ENCODE measurements at places on chromosomes 11 and 22.

GRCh38 chr11:94308024-94308423 lies 3.6 kb downstream of the IZUMO1R start:
- DNase-seq: no peak

DNA sequence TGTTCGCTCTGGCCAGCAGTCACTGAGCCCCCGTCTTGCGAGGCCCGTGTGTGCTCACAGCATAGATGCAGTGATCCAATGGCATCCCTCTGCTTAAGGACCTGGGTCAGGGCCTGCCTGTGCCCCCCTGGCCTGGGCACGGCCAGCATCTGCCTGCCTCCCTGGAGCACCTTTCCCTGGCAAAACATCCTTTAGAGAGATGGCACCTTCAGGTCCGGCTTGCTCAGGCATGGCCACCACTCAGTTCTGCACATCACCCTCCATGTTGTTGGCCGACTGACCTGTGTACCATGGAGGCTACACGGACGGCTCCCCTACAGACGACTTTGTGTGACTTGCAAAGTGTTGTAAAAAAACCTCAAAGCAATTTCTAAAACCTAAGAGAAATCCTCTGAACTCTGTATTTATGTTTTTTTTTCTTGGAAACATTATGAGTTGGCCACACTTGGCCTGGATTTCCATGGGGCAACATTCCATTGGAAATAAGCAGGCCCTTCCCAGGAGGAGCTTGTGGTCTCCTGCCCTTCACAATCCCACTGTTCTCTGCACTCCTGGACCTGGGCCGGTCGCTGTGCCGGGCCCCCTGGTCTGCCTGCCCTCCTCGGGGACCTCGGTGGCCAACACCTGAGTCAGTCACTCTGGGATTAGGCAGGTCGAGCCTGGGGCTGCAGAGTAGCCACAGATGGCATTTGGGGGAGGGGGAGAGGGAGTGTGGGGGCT lies 592.4 kb downstream of the TBC1D22A start:
- DNase-seq: no peak

DNA sequence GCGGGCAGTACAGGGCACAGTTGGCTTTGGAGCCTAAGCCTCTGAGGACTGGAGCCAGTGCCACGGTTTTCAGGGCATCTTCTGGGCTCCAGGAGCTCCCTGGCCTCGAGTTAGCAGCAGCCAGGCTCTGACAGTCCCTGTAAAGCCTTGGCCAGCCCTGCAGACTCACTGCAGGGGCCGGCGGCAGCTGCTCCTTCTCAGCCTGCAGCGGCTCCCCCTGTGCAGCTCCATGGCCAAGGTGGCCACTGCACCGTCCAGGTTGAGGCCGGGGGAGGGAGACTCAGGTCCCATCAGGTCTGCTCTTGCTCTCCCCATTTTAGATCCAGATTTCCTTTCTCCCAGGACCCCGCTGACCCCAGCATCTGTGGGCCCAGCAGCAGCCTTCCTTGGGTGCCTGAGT lies 1461.1 kb downstream of the BRD1 start:
- no peak for DNase-seq

GRCh38 chr11:132337819-132338416 lies 967.5 kb downstream of the NTM start:
- no peak for DNase-seq

DNA sequence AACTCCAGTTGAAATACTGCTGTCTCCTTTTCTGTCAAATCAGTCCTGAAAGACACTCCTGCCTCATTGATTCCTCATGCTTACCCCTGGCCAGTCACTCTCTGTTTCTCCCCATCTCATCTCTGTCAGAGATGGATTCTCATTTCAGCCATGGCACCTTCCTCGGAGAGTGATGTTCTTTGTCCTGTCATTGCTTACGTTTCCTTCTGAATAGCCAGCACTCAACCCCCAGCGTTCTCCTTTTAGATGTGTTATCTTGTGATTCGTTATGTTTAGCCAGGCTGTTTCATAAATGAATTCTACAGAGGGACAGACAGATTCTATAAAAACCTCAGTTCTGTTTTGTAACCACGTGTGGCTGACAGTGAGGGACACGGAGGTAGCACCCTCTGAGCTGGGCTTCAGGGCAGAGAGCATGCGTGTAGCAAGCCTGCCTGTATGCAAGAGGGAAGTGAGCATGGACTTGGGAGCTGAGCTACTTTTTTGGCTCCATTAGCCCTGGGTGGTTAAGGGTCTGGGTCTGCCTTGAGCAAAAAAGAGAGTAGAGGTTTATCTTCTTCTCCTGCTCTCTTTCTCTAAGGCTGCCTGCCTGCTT lies 354.6 kb downstream of the DDX10 start:
- no peak for DNase-seq

DNA sequence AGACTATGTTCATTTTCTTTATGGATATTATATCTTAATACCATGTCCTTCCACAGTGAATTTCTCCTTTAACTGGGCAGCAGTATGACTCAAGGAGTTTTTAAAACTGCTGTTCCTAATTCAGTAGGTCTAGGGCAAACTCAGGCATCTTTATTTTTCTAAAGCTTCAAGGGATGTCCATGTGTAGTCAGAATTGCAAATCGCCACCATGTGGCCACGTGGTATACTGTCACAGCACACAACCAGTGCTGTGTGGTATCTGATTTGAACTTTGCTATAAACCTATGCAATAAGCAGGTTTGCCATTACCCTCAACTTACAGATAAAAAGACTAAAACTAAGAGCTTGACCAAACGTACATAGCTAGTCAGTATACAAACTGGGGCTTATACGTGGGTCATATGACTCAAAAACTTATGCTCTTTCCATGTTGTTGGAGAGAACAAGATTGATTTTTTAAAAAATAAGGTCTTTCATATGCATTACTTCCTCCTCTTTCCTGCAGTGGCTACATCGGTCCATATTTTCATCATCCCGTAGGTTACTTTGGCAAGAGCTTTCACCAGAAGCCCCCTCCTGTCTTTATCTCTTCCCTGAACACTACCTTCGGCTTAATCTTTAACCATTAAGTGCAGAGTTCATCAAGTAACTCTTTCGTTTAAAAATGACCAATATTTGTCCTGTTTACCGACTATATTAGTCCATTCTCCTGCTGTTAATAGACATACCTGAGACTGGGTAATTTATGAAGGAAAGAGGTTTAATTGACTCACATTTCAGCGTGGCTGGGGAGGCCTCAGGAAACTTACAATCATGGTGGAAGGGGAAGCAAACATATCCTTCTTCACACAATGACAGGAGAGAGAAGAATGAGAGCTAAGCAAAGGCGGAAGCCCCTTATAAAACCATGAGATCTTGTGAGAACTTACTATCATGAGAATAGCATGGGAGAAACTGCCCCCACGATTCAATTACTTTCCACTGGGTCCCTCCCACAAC lies 8.0 kb upstream of the HTATIP2 start:
- DNase-seq: peak; percentile 24

GRCh38 chr22:32752326-32752725 lies 49.2 kb upstream of the TIMP3 start:
- no peak for DNase-seq

DNA sequence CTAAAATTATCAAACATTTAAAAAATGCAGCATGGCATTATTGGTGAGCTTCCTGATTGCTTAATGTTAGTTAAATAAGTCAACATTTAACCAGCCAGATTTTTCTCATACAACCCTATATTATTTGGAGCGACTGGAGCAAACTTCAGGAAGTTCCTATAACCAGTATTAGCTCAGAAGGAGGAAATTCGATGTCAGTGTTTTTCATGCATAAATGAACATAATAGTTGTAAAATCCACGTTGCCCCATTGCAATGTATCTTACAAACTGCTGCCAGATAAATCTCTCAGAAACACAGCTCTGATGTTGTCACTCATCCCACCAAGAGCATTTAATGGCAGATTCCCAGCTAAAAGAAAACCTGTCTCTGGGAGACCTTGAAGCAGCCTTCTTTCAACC lies 278.5 kb downstream of the CASP12 start:
- DNase-seq: no peak

GRCh38 chr11:122848186-122848585 lies 9.9 kb downstream of the CRTAM start:
- DNase-seq: no peak

DNA sequence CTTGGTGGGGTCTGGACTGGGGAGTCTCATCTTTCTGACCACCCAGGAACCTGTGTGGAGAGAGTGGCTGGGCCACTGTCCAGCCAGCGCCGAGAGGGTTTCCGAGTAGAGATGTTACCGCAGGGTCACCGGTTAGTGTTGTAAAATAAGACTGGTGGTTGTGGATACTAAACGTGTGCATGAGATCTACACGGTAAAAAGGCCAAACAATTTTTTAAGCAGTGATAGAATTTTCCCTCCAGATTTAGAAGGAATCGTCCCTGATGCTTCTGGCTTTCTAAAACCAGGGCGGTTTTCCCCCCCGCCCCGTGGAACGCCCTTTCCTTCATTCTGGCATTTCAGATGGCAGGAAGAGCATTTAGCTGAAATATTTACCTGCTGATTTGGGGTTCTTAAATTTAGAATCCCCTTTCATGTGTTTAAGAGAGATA lies 72.6 kb upstream of the PPARA start:
- no peak for DNase-seq

GRCh38 chr22:27393371-27393770 lies 408.2 kb downstream of the MN1 start:
- no peak for DNase-seq

- no peak for DNase-seq
Observed at GRCh38 chr11:88555018-88555828, 217.7 kb upstream of the CTSC start.

DNA sequence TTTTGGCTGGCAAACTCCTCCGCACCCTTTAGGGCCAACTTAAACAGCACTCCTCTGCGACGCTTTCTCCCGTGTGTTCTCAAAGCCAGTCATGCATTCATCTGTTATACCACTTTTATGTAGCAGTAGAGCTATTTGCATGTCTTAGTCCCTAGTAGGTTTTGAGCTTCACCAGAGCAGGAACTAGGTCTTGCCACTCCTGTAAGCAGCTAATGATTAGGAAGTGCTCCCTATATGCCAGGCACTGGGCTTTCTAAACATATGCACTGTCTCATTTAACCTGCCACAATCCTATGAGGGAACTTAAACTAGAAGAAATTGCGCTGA lies 180.8 kb downstream of the DBX1 start:
- DNase-seq: no peak

- no peak for DNase-seq
Observed at GRCh38 chr11:13207270-13207664, 70.3 kb upstream of the BMAL1 start.

GRCh38 chr11:130068546-130068985 lies 1.1 kb upstream of the APLP2 start:
- no peak for DNase-seq

DNA sequence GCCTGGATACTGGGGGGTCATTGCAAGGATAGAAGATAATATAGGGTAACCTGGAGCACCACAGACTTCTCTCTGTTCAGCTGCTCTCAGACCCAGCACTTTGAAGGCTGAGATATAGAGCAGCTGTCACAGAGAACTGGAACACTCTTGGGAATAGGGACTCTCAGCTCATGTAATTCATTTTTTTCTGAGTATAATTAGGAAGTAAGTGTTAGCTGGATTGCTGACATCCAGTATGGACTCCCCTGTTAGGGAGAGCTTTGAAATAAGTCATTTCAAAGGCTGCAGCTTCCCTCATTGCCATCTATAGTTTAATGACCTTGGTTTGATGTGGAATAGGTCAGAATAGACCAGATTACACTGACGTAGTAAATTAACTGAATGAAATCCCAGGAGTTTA lies 120.8 kb upstream of the POU2AF2 start:
- no peak for DNase-seq

GRCh38 chr11:115745610-115746512 lies 241.6 kb upstream of the CADM1 start:
- no peak for DNase-seq

GRCh38 chr22:25167834-25168601 lies 31.6 kb upstream of the CRYBB3 start:
- no peak for DNase-seq

DNA sequence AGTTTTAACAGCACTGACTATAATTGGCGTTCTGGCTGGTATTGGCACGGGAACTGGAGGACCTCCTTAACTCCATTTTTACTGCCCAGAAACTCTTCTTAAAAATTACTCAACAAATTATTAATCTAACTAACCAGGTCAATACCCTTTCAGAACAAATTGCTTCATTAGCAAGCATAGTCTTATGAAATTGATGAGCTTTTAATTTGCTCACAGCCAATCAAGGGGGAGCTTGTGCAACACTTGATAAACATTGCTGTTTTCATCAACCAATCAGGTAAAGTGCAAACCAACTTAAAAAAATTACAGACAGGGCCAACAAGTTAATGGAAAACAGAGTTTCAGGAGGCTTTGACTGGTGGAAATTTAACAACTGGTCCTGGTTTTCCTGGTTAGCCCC lies 4.6 kb upstream of the APOL3 start:
- peak; percentile 42 for DNase-seq
